ENCODE measurements at places on chromosomes 6 and 20.

GRCh38 chr6:53929041-53929820 is 134.4 kb downstream of the LRRC1 start:
- no peak for DNase-seq

GRCh38 chr6:160349814-160350350 is 1.7 kb downstream of the SLC22A3 start:
- no peak for DNase-seq

- DNase-seq = no peak
Measured at GRCh38 chr6:804771-805170, 111.8 kb upstream of the EXOC2 start.

DNA sequence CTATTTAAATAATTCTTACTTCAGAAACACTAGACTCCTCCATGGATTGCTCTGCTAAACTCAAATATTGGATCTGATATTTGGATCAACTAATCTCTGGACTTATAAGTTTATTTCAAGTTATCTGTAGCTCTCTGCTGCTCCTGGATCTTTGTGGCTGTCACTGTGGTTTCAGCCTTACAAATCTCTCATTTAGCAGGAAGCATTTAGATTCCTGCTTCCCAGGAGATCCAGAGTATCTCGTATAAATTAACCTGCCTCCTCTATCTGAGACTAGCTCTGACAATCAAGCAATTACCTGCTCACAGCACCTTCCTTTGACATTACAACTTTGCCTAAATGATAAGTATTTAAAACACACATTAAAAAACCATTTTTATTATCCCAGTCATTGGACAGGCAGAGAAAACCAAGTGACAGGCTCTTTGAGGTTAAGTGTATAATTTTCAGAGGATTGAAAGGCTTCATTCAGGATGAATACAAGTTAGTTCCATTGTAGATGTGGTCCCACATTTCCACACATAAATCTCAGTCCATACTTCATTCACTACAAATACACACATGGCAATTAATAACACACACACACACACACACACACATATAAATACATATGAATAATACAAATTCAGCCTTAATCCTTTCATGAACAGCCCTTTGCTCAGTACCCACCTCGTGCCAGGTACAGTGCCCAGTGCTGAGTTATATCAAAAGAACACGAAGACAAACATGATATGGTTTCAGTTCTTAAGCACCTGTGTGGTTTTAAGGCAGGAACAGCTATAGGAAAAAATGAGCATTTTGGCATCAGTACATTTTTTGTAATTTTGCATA is 55.5 kb upstream of the PLCB1 start:
- DNase-seq = no peak

- DNase-seq = no peak
Measured at GRCh38 chr20:32153156-32153665, 43.7 kb downstream of the TM9SF4 start.
